ENCODE measurements at places on chromosomes 7 and 10.

DNA sequence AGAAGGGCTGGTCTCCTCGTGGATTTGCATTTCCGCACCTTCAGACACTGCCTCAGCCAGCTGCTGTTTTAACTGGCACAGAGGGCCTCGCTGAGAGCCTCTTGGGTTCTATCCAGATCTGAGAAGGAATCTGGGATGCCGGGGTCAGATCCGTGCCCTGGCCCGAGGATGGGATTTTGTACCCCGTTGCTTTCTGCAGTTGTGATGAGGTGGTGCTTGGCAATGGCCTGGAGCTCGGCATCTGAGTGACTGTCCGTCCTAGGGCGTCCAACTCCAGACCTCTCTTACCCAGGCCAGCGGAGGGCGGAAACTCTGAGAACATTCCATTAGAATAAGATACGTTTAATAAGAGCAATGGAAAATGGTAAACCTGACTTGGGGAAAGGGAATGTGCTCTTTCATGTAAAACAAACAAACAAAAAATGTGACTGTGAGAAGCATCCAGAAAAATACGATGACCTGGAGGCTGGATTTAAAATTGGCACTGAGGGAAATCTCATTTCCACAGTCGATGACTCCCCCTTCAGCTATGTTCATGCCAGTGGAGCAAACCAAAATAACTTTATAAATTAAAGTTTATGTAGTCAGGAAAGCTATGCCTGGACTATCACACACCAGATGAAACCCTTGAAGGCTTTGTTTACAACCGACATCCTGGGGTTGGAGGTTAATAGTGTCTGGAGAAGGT is 39.6 kb downstream of the GRK5 start:
- peak; percentile 92 for DNase-seq

DNA sequence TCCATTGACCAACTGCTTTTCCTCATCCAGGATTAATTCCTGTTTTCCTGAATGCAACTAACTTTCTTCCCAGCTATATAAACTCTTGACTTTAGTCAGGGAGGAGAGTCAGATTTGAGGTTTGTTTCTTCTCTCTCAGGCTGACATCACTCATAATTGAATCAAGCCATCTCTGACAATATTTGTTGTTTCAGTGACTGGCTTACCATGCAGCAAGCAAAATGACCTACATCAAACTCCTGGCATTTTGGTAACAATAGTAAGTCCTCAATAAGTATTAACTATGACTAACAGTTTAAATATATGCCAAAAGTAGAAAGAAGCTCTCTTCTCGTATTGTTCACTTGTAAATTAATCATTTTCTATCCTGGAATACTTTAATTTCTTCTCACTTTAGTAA is 625.7 kb upstream of the KCND2 start:
- no peak for DNase-seq

DNA sequence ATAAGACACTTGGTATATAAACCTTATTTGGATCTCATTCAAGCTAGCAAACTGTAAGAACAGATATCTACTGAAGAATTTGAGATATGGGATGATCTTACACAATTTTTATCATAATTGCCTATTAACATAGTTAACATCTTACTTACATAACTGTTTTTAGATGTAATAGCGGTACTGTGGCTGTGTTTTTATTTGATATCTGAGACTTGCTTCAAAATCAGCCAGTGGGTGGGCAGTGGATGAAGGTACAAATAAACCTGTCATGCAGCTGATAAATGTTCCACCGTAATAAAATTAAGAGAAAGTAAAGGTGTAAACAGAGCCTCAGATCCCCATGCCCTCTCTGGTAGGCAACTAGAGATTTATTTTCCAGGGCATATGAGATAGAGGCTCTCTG is 28.4 kb upstream of the PTPRN2 start:
- no peak for DNase-seq

- DNase-seq: peak; percentile 51
These were observed 61.2 kb downstream of the DNAJB6 start for GRCh38 chr7:157397731-157398691.

GRCh38 chr10:62131724-62132123 is 136.9 kb downstream of the RTKN2 start:
- DNase-seq: no peak

GRCh38 chr7:46791188-46791587 is 790.7 kb downstream of the TNS3 start:
- peak; percentile 21 for DNase-seq

- no peak for DNase-seq
These were observed 95.2 kb upstream of the GNA12 start for GRCh38 chr7:2939193-2939885.

DNA sequence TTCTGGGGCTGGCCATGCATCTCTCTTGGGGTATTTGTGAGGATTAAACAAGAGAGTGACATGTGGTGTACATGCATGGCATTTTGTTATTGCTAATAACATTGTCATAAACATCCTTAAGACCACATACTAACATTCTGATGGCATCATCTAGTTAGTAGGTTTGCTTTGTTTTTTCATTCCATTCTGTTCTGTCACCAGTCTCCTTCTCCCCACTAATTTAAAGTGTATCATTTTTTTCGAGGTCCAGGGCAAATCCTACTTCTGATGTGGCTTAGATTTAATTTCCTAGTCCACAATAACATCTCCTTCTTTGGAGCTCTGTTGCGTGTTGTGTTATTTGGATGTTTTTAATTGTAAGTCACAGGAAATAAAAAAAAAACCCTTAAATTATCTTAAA is 248.1 kb downstream of the LRMDA start:
- peak; percentile 20 for DNase-seq

- DNase-seq: no peak
These were observed 23.6 kb upstream of the HYAL4 start for GRCh38 chr7:123821320-123821719.

- DNase-seq: no peak
These were observed 2.7 kb downstream of the PRSS37 start for GRCh38 chr7:141838581-141838980.

DNA sequence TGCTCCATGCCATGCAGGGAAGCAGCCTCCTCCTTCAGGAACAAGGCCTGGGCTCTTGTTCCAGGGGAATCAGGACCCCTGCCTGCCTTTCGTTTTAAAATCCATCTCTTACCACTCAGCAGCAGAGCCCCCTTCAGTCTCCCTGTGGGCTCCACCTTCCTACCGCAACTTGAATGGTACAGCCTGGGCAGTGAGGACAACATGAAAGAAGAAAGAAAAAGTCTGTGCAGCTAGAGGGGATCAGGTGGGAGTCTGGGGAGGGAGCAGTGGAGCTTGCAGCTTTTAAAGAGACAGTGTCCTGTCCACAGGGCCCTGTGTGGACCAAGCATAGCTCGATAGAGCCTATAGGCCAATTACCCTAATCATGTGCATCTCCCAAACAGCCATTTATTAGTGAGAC is 3.7 kb downstream of the PLXNA4 start:
- DNase-seq: no peak
